ENCODE measurements at places on chromosomes 7 and 10.
A peak's percentile ranks its signal among the peaks of the same experiment; 100 is the strongest.

- peak; percentile 69 for DNase-seq
Observed at GRCh38 chr7:100896732-100897608, 1.3 kb upstream of the ACHE start.

GRCh38 chr7:140726281-140726680, 29.8 kb downstream of the NDUFB2 start:
- DNase-seq = no peak

GRCh38 chr10:124632064-124632531, 112.1 kb downstream of the FAM53B start:
- DNase-seq = no peak

GRCh38 chr7:130160455-130160854, 44.8 kb downstream of the TMEM209 start:
- DNase-seq = no peak

GRCh38 chr10:30819341-30820181, 190.0 kb upstream of the LYZL2 start:
- no peak for DNase-seq

GRCh38 chr7:5750031-5750653, 31.3 kb downstream of the RNF216 start:
- no peak for DNase-seq

GRCh38 chr7:130794619-130794922, 60.6 kb upstream of the KLF14 start:
- DNase-seq = no peak

GRCh38 chr7:24365606-24366005, 81.6 kb downstream of the NPY start:
- no peak for DNase-seq

- no peak for DNase-seq
Observed at GRCh38 chr7:101953248-101953819, 135.9 kb downstream of the CUX1 start.

- DNase-seq = no peak
Observed at GRCh38 chr10:44056967-44057805, 327.7 kb downstream of the CXCL12 start.

DNA sequence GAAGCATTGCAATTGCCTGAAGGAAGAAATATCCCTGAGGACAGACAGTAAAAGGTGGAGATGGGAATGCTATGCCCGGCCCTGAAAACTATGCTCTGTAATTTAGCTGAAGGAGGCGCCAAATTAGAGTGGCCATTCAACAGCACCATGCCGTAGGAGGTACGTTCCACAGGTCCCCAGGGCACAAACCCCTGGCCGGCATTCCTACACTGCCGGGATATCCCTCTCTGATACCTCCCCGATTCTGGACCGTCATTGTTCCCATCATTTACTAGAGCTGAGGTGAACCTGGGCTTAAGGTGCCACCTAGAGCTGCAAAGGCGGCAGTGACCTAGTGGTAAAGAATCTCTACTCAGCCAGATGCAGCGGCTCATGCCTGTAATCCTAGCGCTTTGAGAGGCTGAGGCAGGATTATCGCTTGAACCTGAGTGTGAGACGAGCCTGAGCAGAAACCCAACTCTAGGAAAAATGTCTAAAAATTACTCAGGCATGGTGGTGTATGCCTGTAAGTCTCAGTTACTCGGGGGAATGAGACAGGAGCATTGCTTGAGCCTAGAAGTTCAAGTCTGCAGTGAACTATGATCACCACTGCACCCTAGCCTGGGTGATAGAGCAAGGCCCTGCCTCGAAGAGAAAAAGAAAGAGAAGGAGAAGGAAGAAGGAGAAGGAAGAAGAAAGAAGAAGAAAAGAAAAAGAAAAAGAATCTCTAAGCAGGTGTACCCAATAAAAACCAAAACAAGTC, 53.0 kb upstream of the TNKS2 start:
- DNase-seq = no peak

DNA sequence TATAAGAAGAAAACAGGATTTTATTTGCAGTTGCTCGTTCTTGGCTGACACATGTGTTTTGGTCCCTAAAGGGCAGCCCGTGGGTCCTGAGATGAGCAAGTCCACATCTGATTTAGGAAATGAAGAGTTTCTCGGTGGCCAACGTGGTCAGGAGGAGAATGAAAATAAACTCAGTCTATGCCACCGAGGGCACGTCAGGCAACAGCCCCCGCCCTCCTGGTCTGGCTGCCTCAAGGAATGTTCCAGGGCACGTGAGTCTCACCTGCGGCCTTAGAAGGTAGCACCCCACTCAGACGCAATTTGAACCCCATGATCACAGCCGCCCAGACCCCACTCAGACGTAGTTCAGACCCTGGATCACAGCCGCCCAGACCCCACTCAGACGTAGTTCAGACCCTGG, 197.2 kb downstream of the ADARB2 start:
- DNase-seq = no peak

DNA sequence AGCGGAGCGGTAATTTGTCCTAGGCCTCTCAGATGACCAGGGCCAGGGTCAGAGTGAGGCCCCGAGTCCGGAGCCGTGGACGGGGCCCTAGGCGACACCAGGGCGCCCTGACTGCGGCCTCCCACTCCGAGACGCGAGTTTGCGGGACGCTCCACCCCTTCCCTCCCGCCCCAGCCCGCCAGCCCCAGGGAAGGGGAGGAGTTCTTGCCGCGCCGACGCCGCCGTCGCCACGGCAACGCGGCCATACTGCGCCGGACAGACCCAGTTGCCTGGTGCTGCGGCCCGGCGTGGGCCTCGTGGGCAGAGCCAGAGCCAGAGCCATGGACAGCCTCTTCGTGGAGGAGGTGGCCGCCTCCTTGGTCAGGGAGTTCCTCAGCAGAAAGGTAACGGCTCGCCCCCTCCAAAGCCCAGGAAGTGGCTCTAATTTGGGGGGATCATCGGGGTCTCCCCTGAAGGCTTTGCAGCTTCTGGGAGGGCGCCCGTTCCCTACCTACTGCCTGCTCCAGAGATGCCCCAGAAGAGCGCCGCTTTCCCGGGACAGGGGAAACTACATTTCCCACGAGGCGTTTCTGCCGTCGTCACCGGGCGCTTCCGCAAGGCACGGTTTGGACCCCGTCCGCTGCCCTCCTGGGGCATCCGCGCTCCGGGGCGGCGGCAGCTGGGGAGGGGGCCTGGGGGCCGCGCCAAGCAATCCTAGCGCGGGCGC, at the start of gene MINDY4:
MINDY4 (plus strand) TSS at position 244 of the 706 bp plus-strand sequence; CDS start at position 321, 77 bp downstream.
- DNase-seq = peak; percentile 69

GRCh38 chr7:39428221-39428620, 138.0 kb upstream of the YAE1 start:
- no peak for DNase-seq

GRCh38 chr7:23654508-23654907, 25.5 kb upstream of the FAM221A start:
- no peak for DNase-seq

GRCh38 chr10:132011024-132011423, 29.3 kb upstream of the BNIP3 start:
- no peak for DNase-seq

- DNase-seq = peak; percentile 35
Observed at GRCh38 chr7:54664235-54665228, 94.5 kb downstream of the SEC61G start.

GRCh38 chr7:146366938-146367337, 250.3 kb downstream of the CNTNAP2 start:
- DNase-seq = no peak

GRCh38 chr10:106255111-106255678, 909.3 kb downstream of the SORCS1 start:
- DNase-seq = no peak

- DNase-seq = no peak
Observed at GRCh38 chr10:77669892-77670291, 32.3 kb upstream of the KCNMA1 start.

- no peak for DNase-seq
Observed at GRCh38 chr7:88789480-88790064, 6.0 kb downstream of the TEX47 start.

DNA sequence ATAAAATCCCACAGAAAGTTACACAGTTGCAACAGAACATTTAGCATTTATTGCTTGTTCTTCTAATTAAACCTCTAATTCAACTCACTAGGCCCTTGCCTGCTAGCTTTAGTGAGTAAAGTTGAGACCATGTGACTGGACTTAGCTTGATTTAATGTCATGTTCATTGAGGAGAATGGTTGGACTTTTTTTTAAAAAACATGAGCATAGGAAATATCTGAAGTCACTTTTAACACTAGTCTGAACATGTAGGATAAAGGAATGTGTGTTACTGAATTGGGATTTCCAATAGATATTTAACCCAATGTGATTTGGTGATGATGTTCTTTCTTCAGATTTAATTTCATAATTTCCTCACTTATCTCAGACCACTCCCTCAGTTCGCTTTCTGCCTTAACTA, 24.6 kb upstream of the GLCCI1 start:
- no peak for DNase-seq

DNA sequence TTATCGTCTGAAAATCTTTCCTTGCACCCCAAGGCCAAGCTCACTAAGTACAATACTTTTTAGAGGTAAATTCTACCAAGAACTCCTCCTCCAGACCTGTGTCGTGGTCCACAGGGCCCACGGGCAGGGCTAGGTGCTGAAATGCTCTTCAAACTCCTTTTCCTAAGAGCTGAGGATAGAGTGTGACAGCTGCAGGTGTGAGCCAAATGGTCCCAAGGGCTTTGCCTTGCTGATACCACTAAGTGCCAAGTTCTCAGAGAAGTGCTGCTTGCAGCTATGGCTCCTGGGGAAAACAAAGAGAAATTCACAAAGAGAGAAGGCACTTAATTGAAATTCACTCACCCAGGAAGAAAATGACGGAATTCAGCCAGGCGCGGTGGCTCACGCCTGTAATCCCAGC, 868.9 kb upstream of the AUTS2 start:
- no peak for DNase-seq

DNA sequence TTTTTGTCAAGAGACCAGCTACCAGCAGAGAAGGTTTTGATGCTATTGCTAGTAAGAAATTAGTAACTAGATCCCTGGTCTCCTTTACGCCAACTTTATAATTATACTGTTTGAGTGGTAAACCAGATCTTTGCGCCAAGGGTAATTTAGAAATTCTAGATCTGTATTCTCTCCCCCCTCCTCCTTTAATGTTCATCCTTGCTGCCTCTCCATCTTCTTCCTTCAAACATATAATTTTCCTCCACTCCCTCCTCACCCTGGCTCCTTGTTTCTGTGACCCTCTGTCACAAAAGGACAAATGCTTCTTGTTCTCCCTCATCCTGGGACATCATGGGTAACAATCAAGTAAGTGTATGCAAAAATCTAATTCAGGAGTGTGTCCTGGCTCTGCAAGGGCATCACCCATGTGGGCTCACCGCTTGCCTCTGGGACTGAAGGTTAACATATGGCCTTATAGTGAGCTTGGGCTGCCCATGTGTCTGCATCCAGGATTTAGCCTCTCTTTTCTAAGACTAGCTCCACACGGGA, 121.2 kb downstream of the BAMBI start:
- no peak for DNase-seq

- no peak for DNase-seq
Observed at GRCh38 chr10:52551046-52551445, 221.5 kb downstream of the MBL2 start.

GRCh38 chr10:30185916-30186315, 126.5 kb upstream of the JCAD start:
- no peak for DNase-seq

DNA sequence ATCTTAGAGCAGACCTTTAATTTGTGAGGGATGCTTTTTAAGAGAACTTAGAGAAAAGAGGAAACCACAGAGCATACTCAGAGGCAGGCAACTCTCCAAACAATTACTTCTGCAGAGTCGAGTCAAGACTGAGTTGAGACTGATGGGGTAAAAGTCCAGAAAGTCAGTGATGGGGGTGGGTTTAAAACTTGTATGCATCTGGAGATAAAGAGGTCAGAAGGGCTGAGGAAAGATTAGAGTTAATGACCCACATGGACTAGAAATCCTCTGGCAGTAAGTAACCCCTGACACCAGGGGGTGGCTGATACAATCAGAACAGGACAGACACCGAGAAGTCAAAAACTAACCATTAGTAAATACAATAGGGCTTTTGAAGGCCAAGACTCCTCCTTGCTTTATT, 42.4 kb upstream of the SEPTIN7 start:
- DNase-seq = no peak

DNA sequence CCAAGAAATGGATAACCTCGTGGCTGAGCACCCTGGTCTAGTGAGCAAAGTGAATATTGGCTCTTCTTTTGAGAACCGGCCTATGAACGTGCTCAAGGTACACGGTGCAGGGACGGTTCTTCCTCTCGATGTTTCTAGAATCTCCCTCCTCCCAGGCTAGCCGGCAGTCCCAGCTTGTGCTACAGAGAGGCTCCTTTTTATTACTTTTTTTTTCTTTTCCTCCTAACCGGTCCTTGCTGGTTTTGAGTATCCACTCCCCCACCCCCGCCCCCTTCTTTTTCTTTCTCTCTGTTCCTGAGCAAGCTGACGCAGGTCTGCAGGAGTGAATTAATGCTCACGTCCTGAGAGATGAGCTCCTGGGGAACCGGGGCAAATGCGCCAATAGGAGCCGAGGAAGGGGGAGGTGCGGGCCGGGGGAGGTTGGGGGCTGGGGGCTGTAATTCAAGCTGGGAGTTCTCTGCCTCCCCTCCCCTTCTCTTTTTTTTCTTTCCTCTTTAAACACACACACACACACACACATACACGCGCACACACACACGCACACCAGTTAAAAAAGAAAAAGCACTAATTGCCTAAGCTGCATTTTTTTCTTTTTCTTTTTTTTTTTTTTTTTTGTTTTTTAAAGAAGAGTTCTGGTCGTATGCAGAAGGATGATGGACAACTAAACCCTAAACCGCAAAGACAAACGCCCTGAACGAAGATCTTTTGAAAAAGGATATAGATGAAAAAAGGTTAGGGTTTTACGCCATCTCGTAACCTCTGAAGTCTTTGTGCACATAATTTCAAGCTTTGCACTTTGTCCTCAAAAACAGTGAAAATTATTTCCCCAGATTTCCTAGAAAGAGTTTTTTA, 6.6 kb downstream of the CPA2 start:
- peak; percentile 62 for DNase-seq

DNA sequence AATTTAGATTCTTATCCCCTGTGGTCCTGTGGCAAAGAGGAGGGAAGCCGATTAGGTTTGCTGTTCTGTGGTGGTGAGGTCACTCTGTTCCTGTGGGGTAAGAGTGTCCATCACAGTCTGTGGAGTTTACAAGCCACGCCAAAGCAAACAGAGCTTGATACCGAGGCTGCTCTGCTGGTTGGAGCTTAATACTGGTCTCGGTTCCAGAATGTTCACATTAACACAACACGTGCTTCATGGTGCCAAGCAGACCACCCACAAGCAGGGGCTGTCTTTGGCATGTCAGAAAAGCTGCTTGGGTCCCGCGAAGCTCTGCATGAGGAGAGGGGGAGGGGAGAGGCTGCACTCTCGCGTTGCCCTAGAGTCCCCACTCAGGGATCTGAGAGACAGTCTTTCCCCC, 47.5 kb downstream of the DNAJB6 start:
- DNase-seq = no peak

- DNase-seq = no peak
Observed at GRCh38 chr7:98703916-98704315, 86.8 kb downstream of the NPTX2 start.

- DNase-seq = no peak
Observed at GRCh38 chr10:19169684-19170083, 121.1 kb downstream of the MALRD1 start.

DNA sequence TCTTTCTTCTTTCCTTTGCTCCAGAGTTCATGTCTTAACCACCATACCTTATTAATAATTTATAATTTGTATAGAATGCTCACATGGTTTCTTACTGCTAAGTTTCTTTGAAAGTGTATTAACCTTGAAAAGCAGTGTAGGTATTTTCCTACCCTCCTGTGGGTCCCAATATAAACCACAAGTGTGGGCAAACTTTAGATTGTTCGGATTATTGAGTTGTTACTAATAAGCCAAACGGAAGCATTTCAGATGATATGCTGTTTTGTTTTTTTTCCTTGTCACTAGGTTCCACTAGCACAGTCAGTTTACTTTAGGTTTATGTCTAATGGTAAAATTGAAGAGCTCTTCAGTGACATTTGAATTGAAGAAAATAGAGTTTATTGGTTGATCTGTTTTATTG, 10.2 kb downstream of the SSBP1 start:
- DNase-seq = no peak
